ENCODE measurements at places on chromosomes 2 and 18.

GRCh38 chr18:37385846-37386778, 179.5 kb downstream of the CELF4 start:
- DNase-seq, result no peak

- no peak for DNase-seq
Measured at GRCh38 chr2:99984799-99985515, 157.4 kb downstream of the AFF3 start.

DNA sequence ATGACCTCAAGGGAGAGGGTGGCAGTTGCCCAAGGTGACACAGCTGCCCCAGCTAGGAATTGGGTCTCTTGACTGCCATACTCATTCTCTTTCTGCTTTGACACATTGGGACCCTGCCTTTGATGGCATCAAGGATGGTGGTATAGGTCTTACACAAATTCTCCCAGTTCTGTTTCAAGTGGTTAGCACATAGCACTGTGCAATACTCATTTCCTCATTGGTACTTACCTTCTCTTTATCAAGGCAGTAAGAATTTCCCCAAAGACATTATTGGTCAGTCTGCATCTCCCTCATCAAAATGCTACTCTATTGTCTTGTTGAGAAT, 35.9 kb upstream of the CCDC93 start:
- no peak for DNase-seq

DNA sequence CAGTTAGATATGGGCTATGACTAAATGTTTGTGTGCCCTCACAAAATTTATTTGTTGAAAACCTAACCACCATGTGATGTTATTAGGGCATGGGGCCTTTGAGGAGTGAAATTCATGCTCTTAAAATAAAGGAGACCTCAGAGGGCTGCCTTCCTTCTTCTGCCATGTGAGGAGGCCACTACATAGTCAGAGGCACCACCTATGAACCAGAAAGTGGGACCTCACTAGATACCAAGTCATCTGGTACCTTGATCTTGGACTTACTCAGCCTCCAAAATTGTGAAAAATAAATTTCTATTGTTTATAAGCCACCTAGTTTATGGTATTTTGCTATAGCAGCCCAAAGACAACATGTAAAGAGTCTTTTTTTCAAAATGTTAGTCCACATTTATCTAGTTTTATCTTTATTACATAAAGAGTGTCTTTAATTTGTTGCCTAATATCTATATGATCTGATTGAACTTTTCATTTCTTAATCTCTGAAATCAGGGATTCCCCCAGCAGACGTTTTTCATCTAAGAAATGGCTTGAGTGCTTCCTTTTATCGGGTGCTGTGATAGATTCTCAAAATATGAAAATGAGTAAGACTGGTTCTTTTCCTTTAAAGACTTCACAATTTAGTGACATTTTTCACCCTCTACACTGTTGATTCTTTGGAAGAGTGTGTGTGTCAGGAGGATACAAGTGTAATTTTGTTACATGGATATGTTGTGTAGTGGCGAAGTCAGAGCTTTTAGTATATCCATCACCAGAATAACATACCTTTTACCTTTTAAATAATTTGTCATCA, 34.2 kb downstream of the PMS1 start:
- no peak for DNase-seq

GRCh38 chr2:232395586-232395985, 11.1 kb upstream of the ALPG start:
- DNase-seq, result no peak

DNA sequence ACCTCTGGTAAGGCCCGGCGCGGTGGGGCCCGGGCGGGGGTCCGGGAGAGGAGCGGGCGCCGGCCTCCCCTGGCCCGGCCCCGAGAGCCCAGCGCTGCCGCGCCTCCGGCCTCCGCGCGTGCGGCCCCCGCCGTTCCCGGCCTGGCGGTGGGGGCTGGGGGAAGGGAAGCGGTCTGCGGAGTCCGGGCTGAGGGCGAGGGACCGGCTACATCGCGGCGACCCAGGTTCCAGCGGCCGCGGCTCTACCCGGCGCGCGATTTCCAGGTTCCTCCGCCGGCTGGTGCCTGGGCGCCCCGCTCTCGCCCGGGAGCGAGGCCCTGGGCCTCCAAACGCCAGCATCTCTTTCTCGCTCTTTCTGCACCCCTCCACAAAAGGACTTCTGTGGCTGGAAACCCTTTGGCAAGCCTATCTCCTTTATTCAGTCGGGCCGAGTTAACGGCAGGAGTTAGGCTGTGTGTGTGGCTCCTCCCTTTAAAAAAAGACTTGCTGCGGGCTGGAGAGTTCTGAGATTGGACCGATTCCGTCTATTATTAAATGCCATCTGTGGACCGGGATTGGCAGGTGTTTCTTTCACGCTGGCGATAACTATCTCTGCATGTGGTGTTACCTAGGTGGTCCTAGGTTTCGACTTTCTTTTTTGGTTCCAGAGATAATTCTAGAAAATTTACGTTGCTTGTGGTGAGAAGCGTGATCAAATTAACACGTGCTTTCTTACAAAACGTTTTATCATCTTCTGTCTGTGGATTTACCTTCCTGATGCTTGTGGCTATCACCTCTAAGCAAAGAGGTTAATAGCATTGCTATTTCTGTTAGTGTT, 592 bp downstream of the ME2 start:
- no peak for DNase-seq

- no peak for DNase-seq
Measured at GRCh38 chr2:168200930-168201583, 46.3 kb downstream of the STK39 start.

DNA sequence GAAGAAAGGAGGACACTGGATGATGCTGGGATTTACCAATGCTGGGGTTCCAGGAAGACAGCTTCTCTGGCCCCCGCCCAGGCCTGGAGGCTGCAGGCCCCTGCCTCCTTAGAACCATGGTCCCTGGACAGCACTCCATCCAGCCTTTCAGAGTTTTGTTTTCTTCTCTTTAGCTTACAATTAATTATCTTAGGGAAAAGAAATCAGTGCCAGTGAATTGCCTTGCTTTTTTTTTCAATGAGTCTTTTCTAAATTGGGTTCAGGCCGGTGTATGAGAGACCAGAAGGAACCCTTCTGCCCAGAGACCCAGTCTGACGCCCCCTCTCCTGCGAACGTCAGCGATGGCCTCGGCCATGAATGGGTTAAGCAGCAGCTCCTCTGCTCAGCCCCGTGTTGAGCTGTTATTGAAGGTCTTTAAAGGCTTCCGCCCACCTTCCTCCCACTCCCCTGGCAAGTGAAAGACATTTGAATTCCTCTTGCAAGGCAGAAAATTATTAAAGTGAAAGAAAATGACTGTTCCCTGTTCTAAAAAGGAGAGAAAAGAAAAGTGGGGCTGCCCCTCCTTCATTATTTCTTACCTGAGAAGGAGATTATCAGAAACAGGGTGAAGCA, 65.7 kb upstream of the CHMP1B start:
- DNase-seq, result no peak

All from islet precursor cell (in vitro differentiated cells).